Activated T-cell treated with anti-CD3 and anti-CD28 coated beads, Interleukin-2, amount 50 U/mL, for 72 hours (primary cell): ENCODE measurements at places on chromosomes 16 and 17.
A peak's percentile ranks its signal among the peaks of the same experiment; 100 is the strongest.

DNA sequence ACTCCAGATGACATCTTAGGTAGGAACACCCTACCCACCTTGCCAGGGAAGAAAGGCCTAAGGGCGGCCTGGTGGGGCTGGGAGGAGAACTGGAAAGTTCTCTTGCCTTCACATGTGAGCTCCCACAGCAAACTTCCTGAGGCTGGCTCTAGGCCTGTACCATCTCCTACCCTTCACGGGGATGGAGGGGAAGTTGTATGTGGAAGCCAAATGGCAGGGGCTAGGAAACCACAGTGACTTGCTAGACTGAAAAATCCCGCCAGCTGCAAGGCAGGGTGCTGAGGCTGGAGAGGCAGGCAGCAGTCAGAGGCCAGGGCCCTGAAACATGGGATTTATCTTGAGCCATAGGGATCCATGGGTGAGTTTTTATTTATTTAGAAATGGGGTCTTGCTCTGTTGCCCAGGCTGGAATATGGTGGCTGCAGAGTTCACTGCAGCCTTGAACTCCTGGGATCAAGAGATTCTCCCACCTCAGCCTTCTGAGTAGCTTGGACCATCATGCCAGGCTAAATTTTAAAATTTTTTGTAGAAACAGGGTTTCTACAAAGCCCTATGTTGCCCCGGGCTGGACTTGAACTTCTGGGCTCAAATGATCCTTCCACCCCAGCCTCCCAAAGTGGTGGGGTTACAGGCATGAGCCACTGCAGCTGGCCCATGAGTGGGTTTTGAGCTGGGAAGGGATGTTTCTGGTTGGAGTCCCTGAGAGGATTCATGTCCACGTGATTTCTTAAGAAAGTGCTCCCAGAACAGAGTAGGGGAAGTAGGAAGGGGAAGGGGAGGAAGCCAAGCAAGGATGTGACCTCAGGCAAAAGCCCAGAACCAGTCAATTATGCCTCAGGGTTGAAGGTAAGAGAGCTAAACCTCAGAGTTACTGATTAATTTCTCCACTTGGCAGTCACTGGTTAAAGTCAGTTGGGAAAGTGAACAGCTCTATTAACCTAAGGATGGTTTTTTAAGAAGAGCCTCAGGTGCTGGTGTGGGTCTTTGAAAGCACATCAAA lies 4.0 kb upstream of the KAT8 start:
- no peak for DNase-seq

DNA sequence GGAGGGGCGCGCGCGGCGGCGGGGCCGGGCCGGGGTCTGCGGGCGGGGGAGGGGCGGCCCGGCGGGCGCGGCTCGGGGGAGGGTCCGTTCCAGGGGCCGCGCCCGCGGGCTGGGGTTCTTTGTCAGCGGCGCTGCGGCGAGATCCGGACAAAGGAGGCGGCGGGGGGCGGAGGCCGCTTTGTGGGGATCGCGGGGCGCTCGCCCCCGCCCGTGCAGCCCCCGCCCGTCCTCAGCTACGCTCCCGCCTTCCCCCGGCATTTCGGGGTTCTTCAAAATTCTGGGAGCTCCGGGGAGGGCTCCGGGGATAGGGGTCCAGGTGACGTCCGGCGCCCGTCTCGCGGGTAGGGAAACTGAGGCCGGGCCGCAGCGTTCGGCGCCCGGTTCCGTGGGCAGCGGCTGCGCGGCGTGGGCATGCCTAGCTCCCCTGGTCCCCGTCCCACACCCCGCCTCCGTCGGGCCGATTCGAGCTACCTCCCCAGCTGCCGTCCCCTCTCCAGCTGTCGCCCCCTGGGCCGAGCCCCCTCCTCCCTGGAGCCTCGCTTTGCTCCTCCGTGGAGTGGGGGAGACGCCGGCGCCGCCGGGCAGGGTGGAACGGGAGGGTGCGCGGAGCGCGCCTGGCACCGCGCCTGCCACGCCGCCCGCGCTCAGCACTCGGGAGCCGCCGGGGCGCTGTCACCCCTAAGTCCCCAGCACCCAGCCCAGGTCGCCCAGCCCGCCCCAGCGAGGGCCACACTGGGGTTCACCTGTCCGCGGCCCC lies 546 bp downstream of the SNN start:
- DNase-seq, result peak; percentile 37

GRCh38 chr16:89145406-89146161 lies 26.0 kb upstream of the CDH15 start:
- DNase-seq, result no peak

DNA sequence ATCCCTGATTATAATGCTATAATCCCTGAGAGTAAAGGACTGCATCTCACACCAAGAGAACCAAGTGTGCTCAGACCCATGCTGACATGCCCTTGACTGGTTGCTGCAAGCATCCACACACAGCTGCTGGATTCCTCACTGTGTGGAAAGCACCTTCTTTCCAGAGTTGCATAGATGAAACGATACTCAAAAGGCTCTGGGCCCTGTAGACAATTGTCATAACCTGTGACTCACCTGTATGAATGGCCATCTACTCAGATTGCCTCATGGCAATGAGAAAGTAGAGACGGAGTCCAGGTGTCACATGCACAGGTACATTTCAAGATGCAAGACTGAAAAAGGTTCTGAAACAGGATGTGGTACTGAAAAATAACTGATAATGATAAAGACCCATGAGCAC lies 58.1 kb downstream of the MPHOSPH6 start:
- no peak for DNase-seq

DNA sequence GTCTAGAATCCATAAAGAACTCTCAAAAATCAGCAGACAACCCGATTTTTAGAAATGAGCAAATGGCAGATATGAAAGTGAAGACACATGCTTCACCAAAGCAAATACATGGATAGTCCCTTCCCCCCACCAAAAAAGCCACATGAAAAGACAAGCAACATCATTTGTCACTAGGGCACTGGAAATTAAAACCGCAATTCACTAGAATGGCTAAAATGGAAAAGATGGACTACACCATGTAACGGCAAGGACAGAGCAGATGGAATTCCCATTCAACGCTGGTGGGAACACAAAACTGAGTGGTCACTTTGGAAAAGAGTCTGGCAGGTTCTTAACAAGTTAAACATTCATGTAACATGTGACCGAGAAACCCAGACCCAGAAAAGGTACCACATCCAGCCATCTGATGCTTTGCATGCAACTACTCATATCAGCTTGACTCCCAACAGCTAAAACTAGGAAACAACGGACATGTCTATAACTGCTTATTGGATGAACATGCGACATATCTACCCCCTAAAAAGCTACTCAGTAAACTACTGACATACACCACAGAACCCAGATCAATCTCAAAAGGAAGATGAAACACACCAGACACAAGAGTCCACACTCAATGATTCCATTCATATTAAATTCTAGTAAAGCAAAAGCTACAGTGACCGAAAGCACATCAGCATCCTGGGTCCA lies 132.6 kb downstream of the ZNF778 start:
- peak; percentile 48 for DNase-seq

DNA sequence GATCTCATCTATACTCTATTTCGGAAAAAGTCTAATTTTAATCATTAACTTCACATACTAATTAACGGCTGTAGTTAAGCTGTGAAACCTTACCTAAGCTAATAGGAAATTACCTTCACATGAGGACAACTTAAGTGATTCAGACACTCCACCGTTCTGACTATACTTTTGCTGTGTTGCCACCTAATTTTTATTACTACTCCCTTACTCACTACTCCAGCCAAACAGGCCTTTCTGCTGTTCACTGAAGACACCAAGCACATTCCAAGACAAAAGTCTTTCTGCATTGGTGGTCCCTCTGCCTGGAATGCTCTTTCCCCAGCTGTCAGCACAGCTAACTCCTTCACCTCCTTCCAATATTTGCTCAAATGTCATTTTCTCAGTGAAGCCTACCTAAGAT lies 1.3 kb downstream of the CMTR2 start:
- DNase-seq, result no peak

GRCh38 chr17:36889770-36890349 lies 47.4 kb upstream of the LHX1 start:
- DNase-seq, result no peak

DNA sequence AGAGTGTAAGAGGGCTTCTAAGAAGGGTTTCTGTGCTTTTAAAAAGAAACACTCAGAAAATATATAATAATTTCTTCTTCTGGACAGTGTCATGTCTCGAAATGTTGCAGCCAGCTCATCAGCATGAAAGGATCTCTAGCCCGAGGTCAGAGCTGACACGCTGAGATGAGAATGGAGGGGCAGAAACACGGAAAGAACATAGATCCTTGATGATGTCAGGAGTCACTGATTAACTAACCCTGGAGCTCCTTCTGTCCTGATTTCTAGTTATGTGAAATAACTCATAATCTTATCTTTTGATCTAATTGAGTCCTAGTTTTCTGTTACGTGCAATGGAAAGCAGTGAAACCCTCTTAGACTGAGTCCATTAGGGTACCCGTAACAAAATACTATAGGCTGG lies 10.3 kb upstream of the TOX3 start:
- DNase-seq, result no peak

DNA sequence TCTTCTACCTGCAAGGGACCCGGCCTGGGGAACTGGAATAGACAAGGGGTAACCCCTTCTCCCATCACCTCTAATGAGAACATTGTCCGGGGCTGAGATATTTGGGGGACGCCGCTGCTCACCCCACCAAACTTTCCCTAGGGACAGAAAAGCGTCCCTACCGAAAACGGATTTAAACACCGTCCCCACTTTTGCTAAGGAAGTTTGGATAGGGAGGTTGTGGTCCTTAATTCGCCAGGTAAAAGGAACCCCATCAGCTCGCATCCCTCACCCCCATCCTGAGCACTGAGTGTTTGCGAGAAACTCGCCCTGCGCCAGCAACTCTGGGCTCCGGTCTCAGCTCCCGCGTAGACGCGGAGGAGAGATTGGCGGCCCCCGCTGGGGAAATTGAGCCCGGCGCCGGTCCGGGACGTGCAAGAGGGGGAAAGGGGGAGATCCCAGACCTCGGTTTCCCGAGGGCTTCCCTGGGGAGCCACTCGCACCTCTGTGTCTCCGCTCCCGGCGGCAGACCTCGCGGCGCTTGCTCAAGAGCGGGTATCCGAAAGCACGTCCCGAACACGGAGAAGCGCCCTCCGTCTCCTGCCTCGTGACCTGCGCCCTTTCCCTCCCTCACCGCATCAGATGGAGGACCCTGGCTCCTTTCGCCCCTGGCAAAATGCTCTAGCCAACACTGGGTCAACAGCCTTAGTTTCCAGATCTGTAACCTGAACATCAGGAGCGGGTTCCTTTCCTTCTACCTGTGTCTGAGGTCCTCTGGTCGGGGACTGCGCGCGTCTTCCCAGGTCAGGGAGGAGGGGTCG lies 3.1 kb upstream of the SOX9 start:
- no peak for DNase-seq

- no peak for DNase-seq
These were observed 2.3 kb downstream of the TOP2A start for GRCh38 chr17:40415390-40415789.
